NCI-H1930 (cell line): ENCODE measurements at places on chromosomes 1 and 21.

- DNase-seq: no peak
Measured at GRCh38 chr1:172442843-172443565, 865 bp downstream of the PIGC start.

DNA sequence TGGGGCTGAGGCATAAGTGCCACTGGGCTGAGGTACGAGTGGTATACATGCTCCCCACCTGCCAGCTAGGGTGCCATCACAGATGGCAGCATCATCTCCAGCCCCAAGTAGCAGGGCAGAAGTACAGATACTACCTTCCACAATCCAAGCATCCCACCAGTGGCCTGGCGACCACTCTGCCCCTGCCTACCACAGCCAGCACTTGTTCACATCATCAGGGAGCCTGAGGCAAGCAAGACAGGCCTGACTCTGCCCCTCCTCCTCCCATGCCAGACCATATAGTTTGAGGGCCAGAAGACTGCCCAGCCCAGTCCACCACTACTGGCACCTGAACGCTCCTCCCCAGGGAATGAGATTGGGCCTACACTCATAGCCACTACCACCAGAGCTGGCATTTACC, 84.6 kb downstream of the SPATA6 start:
- DNase-seq: no peak

- no peak for DNase-seq
Measured at GRCh38 chr21:44344541-44345183, 5.5 kb upstream of the CFAP410 start.

GRCh38 chr1:172547071-172547470, 14.1 kb downstream of the SUCO start:
- DNase-seq: no peak
